ENCODE measurements at places on chromosomes 7 and 10.

GRCh38 chr7:34107276-34107675, 201.9 kb downstream of the BMPER start:
- no peak for DNase-seq

GRCh38 chr10:64038107-64038506, 516.9 kb downstream of the REEP3 start:
- DNase-seq = no peak

GRCh38 chr7:3120513-3120912, 76.8 kb upstream of the CARD11 start:
- no peak for DNase-seq

- peak; percentile 25 for DNase-seq
Measured at GRCh38 chr10:110746254-110746826, 102.2 kb downstream of the RBM20 start.

DNA sequence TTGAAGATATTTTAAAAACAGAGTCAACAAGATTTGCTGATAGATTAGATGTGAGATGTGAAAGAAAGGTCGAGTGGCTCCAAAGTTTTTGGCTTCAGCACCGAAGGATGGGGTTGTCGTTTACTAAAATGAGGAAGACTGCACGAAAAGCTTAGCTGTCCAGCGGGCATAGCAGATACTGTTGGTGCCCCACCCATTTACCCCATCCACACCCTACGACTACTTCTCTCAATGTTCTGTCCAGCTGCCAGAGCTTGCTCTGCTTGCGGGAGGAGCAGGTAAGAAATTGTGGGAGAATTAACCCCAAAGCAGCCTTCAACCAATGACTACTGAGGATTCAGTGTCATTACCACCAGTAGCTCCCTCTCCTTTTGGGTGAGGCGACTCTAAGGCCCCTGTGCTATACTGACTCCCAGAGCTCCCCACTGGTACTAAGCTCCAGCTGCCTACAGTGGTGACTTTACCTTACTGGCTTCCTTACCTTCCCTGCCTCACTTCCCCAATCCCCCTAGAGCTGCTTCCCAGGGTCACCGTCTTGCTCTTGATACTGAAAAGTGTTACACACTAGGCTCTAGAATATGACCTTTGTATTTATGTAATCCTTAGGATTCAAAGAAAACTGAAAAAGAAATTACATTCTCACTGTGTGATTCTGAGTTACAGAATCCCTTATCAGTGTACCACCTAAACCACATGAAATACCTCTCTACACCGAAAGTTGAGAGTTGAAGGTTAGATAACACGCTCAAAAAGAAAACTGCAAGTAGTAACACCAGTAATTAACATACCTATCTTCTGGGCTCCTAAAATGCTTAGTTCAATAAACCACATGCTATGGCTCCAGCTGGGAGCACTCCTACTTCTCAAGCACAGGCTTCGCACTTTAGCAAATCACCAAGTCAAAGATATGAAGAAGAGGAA, 22.3 kb downstream of the CACUL1 start:
- no peak for DNase-seq

- DNase-seq = no peak
Measured at GRCh38 chr7:156360835-156361234, 279.7 kb upstream of the RNF32 start.

- DNase-seq = no peak
Measured at GRCh38 chr7:118845791-118846190, 621.3 kb downstream of the ANKRD7 start.

GRCh38 chr10:131778385-131778784, 122.4 kb upstream of the PPP2R2D start:
- DNase-seq = no peak

- DNase-seq = no peak
Measured at GRCh38 chr10:15863323-15863722, 3.0 kb upstream of the MINDY3 start.

DNA sequence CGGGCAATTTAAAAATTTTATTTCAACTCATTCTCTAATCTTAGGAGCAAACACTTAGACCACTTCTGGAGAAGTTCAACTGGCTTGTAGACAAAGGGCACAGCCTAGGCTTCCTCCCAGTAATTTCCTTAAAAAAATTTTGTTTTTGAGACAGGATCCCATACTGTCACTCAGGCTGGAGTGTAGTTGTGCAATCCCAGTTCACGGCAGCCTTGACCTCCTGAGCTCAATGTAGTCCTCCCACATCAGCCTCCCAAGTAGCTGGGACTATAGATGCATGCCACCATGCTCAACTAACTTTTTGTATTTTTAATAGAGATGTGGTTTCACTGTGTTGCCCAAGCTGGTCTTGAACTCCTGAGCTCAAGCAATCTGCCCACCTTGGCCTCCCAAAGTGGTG, 38.4 kb downstream of the BAMBI start:
- DNase-seq = no peak

DNA sequence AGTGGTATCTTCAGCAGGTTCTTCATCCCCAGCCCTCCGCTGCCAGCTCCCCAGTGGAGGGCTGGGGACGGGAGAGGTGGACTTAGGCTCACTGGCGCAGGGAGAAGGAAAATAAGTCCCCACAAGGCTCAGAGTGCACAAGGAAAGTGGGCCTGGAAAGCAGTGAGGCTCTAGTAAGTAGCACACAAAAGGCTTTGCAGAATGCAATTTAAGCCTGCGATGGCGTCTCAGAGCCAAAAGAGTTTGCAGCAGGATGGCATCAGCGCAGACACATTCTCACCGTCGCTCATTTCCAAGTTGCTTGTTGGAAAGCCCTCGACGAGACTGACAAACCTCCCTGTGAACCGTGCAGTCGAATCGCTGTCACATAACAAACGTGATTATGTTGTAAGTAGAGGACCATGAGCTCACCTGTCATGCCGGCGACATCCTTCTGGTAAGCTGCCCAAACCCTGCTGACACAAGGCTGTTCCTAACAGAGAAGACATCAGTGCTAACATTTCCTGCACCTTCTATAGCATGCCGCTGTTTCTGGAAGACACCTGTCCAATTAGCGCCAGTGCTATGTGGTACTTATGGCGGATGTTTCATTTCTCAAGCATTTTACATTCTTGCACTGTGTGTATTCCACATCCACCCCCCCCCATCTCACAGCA, 98.3 kb upstream of the NPVF start:
- no peak for DNase-seq

DNA sequence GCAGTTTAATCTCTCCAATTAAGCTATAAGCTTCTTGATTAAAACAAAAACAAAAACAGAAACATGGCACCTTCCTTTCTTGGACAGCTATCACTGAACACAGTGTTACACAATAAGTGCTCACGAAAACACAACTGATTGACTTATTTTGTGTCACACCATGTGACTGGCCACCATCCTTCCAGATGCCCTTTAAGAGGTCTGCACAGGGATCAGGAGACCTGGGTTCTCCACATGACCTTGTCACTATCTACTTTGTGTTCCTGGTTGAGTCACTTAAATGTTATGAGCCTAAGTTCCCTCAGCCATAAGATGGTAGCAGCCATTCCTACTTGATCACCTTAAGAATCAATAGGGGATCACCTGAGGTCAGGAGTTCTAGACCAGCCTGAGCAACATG, 120.1 kb downstream of the HIPK2 start:
- DNase-seq = no peak

DNA sequence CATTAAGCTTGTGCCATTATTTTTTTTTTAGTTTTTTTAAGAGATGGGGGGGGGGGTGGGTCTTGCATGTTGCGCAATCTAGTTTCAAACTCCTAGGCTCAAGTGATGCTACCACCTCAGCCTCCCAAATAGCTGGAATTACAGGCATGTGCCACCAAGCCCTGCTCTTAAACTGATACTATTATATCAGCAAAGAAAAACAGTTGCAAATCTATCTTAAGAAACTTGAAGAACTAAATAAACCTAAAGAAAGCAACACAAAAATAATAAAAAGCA, 47.5 kb downstream of the BRAF start:
- no peak for DNase-seq

DNA sequence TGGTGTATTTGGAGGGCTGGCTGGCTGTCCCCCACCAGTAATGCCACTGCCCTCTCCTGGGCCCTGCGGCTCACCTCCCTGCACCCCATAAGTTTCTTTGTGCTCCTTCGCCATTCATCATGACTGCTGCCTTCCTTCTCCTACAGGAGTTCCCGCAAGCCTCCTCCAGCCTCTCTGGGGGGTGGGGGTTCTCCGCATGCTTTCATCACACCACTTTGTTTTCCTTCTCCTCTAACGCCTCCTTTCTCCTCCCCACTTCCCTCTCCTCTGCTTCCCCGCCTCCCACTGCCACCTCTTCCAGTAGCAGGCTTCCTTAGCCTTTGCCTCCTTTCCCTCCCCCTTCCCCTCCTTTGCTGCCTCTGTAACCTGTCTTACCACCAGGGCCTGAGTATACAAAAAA, 58.1 kb downstream of the PAX2 start:
- DNase-seq = no peak

DNA sequence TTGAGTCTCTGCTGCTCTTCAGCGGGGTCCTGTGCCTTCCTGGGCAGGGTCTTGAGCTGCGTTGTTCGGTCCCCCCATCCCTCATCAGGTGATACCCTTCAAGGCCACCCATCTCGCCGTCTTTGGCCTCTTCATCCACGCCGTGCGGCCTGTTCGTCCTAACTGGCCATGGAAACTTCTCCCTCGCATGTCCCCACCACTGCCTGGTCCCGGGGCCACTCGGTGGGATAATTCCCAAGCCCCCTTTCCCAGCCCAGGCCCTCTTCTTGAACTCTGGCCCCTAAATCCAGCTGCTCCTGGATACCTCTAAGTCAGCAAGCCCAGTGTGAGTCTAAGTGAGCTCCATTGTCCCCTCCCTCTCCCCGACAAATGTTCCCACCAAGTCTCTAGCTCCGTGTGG, 74.5 kb downstream of the CAMK1D start:
- DNase-seq = no peak

- DNase-seq = peak; percentile 58
Measured at GRCh38 chr10:69948261-69948660, 104.4 kb upstream of the MACROH2A2 start.

- DNase-seq = peak; percentile 91
Measured at GRCh38 chr7:139613971-139614411, 90.5 kb downstream of the CLEC2L start.

- no peak for DNase-seq
Measured at GRCh38 chr7:64999165-65000004, 7.1 kb downstream of the ERV3-1 start.

GRCh38 chr10:95242581-95243317, 48.1 kb downstream of the PDLIM1 start:
- DNase-seq = no peak

GRCh38 chr7:6615723-6616555, 529 bp downstream of the ZNF853 start:
- DNase-seq = no peak

DNA sequence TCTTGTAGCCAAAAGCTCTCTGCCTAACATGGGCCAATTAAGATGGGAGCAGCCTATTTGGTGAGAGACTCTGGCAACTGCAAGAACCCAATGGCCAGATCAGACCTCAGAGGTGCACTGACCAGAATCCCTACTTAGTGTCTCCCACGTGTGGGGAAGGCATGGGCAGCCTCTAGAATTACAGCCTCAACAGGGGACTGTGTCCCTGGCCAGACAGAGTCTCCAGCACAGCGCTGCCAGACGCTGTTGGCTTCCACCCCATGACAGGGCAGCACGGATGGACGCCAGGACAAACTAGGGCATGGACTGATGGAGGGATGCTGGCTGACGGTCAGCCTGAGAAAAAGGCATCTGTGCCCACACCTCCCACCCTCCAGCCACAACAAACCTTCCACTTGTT, 729.3 kb upstream of the AUTS2 start:
- no peak for DNase-seq

GRCh38 chr7:53604201-53604600, 568.8 kb downstream of the POM121L12 start:
- DNase-seq = no peak

GRCh38 chr10:95547791-95548435, 13.3 kb downstream of the SORBS1 start:
- no peak for DNase-seq

DNA sequence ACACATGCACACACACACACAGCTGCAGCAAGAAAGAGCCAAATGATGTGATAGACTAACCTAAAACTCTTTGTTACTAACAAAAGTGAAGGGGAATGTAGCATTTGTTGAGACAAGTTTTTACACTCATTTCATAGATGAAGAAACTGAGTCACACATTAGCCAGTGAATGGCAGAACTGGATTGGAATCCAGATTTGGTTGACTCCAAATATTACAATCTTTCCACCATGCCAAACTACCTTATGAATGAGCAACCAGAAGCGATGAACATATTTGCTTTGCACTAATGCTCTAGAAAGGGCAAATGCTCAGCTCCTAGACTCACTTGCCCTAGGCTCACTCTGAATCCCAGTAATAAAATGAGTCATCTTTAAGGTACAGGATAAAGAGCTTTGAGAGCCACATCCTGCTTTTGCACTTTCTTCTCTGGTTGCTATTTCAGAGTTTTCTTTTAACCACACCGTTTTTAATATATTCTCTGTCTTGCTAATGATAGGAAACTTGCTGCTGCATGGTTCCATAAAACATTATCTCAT, 111.9 kb downstream of the GPAM start:
- no peak for DNase-seq

DNA sequence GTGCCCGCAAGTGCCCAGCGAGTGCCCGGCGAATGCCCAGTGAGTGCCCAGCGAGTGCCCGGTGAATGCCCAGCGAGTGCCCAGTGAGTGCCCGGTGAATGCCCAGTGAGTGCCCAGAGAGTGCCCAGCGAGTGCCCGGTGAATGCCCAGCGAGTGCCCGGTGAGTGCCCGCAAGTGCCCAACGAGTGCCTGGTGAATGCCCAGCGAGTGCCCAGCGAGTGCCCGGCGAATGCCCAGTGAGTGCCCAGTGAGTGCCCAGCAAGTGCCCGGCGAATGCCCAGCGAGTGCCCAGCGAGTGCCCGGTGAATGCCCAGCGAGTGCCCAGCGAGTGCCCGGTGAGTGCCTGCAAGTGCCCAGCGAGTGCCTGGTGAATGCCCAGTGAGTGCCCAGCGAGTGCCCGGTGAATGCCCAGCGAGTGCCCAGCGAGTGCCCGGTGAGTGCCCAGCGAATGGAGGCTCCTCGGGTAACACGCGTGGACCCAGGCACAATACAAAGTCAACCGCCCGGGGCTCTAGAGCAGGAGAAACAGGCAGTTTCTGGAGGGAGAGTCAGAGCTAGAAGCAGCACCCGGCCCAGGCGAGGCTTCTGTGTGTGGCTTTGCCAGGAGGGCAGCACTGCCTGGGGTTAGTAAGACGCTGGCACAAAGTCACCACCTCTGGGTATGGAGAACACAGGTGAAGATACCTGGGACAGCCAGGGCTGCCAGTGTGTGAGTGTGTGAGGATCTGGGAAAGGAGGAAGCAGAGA, 38.2 kb upstream of the CFAP46 start:
- DNase-seq = no peak
